ENCODE measurements at places on chromosomes 1 and 21. TPM values are rescaled to one million over a fixed set of nuclear protein-coding genes. Genes with fewer than 3 reads are reported as not detected.

Gene LCE1F
- total RNA-seq, result not detected

Gene S100A14
- not detected for total RNA-seq

DNA sequence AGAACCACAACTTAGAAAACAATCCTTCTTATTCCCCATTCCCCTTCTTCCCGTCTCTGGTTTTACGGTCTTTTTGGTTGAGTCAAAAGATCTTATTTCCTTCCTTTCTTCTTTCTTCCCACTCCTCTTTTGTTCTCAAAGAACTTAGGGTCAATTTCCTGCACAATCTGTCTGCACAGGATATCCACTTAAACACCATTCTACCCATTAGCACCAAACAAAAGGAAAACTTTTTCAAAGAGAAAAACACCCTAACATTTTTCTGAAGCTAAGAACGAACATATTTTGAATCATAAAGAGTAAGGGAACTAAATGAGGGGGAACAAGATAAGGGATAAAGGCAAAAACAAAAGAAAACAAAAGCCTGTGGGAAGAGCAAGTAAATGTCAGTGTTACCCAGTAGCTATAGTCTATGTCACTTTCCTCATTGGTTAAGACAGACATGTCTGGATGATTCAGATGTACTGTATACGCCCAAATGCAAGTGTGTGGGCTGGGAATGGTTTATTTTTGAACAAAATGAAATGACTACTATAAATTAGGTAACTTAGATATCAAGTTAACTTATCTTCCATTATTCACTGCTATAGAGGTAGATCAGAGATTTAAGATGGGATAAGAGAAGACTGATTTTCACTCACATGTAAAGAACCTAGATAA is 59.9 kb downstream of the TOR3A start:
- DNase-seq, result no peak
- peak overlapping the region; percentile 8 for H3K4me3 ChIP-seq
- H3K36me3 ChIP-seq, result peaks cover 15% of the 10 kb centered on the region
- no peaks in the 10 kb centered on the region for H3K27me3 ChIP-seq

DNA sequence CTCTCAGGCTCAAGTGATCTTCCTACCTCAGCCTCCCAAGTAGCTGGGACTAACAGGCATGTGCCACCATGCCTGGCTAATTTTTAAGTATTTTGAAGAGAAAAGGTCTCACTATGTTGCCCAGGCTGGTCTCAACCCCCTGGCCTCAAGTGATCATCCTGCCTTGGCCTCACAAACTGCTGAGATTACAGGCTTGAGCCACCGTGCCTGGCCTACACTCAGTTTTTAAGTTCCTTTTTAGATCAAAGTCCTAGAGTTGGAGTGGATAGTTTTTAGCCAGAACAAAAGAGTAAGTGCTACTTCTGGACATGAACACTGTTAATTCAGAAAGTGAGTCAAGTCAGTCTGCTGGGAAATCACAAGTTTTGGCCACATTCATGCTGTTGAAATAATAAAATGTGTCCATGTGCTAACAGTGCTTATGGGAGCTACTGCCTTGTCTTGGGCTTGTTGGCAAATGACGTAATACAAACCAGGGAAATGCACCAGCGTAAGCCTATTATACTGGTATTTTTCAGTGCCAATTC is 84.2 kb downstream of the NDUFS5 start:
- H3K36me3 ChIP-seq, result peaks cover 7% of the 10 kb centered on the region
- H3K4me1 ChIP-seq, result peaks cover 10% of the 10 kb centered on the region
- no peak for DNase-seq
- no peak overlapping the region for H3K27ac ChIP-seq
- H3K4me3 ChIP-seq, result no peak overlapping the region

DNA sequence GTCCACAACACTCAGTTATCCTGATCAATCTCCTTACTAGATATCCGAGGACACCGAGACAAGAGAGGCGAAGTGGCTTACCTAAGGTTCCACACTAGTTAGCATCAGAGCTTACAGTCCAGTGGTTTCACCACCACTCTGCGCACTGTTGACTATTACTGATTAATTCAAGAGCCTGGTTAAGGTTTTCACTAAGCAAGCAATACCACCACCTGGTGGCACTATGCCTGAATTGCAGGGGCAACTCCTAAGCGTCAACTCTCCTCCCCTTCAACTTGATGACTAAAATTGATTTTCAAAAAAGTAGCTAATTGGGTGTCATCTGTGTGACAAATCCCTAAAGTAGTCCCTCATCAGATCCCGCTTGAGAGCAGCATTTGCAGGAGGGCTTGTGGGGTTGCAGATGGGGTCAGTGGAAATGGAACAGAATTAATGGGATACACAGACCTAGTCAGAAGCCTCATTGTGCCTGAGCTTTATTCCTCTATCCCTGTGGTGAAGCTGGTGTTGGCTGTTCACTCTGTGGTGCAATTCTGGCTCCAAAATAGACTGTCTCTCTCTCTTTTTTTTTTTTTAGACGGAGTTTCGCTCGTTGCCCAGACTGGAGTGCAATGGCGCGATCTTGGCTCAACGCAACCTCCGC is 9.1 kb downstream of the TTC22 start:
- H3K27ac ChIP-seq, result peak overlapping the region; percentile 71
- H3K36me3 ChIP-seq, result no peaks in the 10 kb centered on the region
- peaks cover 5% of the 10 kb centered on the region for H3K4me1 ChIP-seq
- peaks cover 22% of the 10 kb centered on the region for H3K27me3 ChIP-seq
- no peak overlapping the region for H3K4me3 ChIP-seq
- peak; percentile 54 for DNase-seq

DNA sequence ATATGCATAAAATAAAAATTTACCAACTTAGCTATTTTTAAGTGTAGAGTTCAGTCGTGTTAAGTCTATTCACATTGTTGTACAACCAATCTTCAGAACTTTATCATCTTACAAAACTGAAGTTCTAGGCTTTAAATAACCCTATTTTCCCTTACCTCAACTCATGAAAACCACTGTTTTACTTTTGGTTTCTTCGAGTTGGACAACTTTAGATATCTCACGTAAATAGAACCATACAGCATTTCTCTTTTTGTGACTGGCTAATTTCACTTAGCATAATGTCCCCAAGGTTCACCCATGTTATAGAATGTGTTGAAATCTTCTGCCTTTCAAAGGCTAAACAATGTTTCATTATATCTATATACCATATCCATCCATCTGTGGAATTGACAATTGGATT is 819.0 kb upstream of the ADGRL4 start:
- H3K4me3 ChIP-seq, result no peak overlapping the region
- DNase-seq, result no peak
- no peak overlapping the region for H3K27ac ChIP-seq
- no peaks in the 10 kb centered on the region for H3K36me3 ChIP-seq
- H3K4me1 ChIP-seq, result no peaks in the 10 kb centered on the region
- H3K27me3 ChIP-seq, result no peaks in the 10 kb centered on the region

Gene AMY1A
- not detected for total RNA-seq

Gene INSRR
- total RNA-seq, result not detected

Gene IFI44L
- total RNA-seq, result 0.05 TPM

DNA sequence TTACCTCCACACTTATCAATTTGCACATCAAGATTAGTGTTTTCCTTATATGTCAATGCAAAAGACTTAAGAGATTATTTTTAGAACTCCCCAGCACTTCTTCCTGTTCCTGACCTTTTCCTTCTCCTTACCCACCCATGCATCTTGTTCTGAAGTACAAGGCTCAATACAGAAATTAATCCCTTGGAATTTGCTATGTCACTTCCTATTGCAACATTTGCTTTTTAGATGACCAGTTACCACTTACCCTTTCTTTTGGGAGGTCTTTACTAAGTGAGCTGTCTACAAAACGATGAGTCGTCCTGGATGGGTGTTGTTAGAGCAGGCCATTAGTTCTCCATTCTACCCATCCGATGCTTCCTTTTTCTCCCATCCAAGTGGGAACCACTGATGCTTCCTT is 221.2 kb downstream of the FMN2 start:
- peaks cover 9% of the 10 kb centered on the region for H3K36me3 ChIP-seq
- H3K27me3 ChIP-seq, result no peaks in the 10 kb centered on the region
- H3K4me1 ChIP-seq, result peaks cover 6% of the 10 kb centered on the region

Gene FAM76A
- 13.8 TPM for total RNA-seq

DNA sequence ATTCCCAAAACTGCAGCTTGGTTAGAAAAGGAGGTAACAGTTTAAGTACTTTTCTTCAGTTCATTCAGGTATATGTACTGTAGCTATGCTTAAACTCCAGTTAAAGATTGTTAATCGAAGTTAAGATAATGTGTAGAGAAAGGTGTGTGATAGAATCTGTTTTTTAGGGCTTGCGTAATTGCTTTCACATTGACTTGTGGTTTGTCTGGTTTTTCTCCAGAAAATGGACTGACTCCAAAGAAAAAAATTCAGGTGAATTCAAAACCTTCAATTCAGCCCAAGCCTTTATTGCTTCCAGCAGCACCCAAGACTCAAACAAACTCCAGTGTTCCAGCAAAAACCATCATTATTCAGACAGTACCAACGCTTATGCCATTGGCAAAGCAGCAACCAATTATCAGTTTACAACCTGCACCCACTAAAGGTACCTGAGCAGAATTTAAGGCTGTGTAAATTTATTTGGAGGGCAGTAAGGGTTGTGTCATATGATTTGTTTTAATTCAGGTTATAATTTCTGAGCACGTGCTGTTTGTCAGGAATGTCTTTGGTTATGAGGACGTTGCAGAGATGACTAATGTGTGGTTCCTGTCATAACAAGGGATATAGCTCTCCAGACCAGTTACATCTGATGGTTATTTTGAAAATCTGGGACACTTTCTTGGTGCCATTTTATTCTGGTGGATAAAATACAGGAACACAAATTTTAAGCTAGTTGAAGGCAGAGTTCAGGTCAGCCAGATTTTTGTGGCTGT is 26.0 kb downstream of the ATF6 start:
- no peaks in the 10 kb centered on the region for H3K4me1 ChIP-seq
- peaks cover 2% of the 10 kb centered on the region for H3K36me3 ChIP-seq
- H3K4me3 ChIP-seq, result no peak overlapping the region
- no peak overlapping the region for H3K27ac ChIP-seq
- no peak for DNase-seq

DNA sequence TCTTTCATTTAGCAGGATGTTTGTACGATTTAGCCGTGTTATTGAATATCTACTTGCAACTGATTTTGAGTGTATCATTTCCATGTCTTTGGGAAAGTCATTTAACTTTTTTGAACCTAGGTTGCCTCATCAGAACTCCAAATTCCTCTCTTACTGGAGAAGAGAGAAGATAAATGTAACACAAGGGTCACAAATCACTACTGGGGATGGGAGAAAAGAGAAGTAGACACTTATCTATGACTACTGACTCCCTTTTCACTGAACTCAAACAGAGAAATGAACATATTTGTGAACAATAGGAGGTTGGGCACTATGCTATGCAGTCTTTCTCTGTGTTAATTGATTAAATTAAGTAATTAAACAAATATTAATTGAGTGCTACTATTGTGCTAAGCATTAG is 42.2 kb downstream of the TENT5C start:
- no peaks in the 10 kb centered on the region for H3K27me3 ChIP-seq
- no peak for DNase-seq
- H3K4me3 ChIP-seq, result no peak overlapping the region
- no peaks in the 10 kb centered on the region for H3K36me3 ChIP-seq

Gene ERG
- 0.61 TPM for total RNA-seq

DNA sequence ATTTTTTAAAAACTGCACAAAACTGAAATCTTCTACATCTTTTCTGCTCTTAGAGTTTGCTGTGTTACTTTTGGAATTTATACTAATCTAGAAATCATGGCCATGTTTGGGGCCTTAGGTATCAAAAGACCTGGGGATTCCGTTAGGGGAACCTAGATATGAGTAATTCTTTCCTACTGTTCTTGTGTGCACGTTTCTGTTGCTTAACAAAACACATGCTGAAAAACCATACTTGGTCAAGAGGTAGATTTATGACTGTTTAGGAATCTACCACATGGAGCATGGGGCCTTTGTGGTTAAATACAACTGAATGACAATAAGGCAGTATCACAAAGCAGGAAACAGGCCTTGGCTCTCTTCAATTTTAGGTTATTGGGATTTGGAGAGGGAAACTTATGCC is 291.9 kb upstream of the USP25 start:
- DNase-seq, result no peak
- peaks cover 81% of the 10 kb centered on the region for H3K4me1 ChIP-seq
- H3K27me3 ChIP-seq, result no peaks in the 10 kb centered on the region
- peak overlapping the region; percentile 52 for H3K4me3 ChIP-seq

GRCh38 chr1:58256546-58256945 is 290.0 kb downstream of the OMA1 start:
- DNase-seq, result no peak
- H3K4me3 ChIP-seq, result no peak overlapping the region
- H3K27ac ChIP-seq, result no peak overlapping the region
- H3K27me3 ChIP-seq, result no peaks in the 10 kb centered on the region
- H3K36me3 ChIP-seq, result no peaks in the 10 kb centered on the region

Gene S100A9
- not detected for total RNA-seq

Gene PADI3
- total RNA-seq, result not detected

DNA sequence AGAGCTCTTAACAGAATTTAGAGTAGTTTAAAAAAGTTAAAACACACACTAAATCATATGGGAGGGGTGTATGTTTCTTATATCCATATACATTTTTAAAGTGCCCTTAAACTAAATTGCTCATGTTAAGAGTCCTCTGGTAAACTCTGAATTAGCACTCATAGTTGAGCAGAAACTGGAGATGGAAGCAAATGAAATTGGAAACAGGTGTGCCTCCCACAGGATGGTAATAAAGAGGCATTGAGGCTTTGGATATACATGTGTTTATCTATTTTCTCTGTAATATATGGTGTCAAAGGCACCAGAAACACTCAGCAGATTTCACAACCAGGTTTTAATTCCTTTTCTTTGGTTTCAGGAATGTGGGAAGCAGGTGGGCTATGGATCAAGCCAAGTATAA is 188.6 kb downstream of the HS2ST1 start:
- H3K4me1 ChIP-seq, result no peaks in the 10 kb centered on the region
- no peak overlapping the region for H3K4me3 ChIP-seq
- no peak overlapping the region for H3K27ac ChIP-seq

- H3K27ac ChIP-seq, result no peak overlapping the region
- H3K27me3 ChIP-seq, result no peaks in the 10 kb centered on the region
- DNase-seq, result no peak
- no peaks in the 10 kb centered on the region for H3K36me3 ChIP-seq
- no peak overlapping the region for H3K4me3 ChIP-seq
Observed at GRCh38 chr1:59485949-59486348, 189.1 kb downstream of the FGGY start.

- peak overlapping the region; percentile 30 for H3K27ac ChIP-seq
- no peak for DNase-seq
- peaks cover 2% of the 10 kb centered on the region for H3K27me3 ChIP-seq
- no peak overlapping the region for H3K4me3 ChIP-seq
Observed at GRCh38 chr1:19654386-19654785, 10.3 kb downstream of the NBL1 start.

GRCh38 chr1:63898428-63899196 is 124.8 kb downstream of the ROR1 start:
- peaks cover 7% of the 10 kb centered on the region for H3K4me1 ChIP-seq
- no peaks in the 10 kb centered on the region for H3K27me3 ChIP-seq
- no peaks in the 10 kb centered on the region for H3K36me3 ChIP-seq
- H3K27ac ChIP-seq, result no peak overlapping the region

DNA sequence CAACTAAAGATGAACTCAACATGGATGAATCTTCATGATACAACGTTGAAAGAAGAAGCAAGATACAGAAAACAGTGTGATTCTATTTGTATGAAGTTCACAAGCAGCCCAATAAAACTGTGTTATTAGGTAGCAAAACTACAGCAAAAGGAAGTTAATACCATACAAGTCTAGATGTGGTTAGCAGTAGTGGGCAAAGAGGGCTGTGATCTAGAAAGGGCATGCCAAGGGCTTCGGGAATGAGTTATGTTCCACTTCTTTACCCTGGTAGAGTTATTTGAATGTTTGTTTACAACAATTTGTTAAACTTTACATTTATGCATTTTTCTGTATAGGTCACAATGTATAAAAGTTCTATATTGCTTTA is 9.2 kb downstream of the TNFRSF9 start:
- H3K27ac ChIP-seq, result no peak overlapping the region
- no peaks in the 10 kb centered on the region for H3K36me3 ChIP-seq
- no peak overlapping the region for H3K4me3 ChIP-seq
- peaks cover 38% of the 10 kb centered on the region for H3K27me3 ChIP-seq
- DNase-seq, result no peak

Gene PCBP3
- total RNA-seq, result 5.6 TPM

Gene FAM72A
- total RNA-seq, result 11.2 TPM

Measured in neural crest cell (in vitro differentiated cells).